ENCODE measurements at places on chromosomes 3 and 15.

GRCh38 chr15:74982183-74982582 lies 13.2 kb upstream of the SCAMP5 start:
- no peaks in the 10 kb centered on the region for H3K4me1 ChIP-seq
- H3K27ac ChIP-seq = no peak overlapping the region
- H3K4me3 ChIP-seq = no peak overlapping the region
- DNase-seq = no peak

GRCh38 chr15:86082619-86083380 lies 3.1 kb downstream of the AGBL1 start:
- no peak for DNase-seq
- H3K27me3 ChIP-seq = peaks cover 37% of the 10 kb centered on the region
- H3K27ac ChIP-seq = no peak overlapping the region
- H3K36me3 ChIP-seq = no peaks in the 10 kb centered on the region

- peaks cover 50% of the 10 kb centered on the region for H3K36me3 ChIP-seq
- H3K4me1 ChIP-seq = peaks cover 38% of the 10 kb centered on the region
Observed at GRCh38 chr15:88635318-88635717, 3.5 kb upstream of the ISG20 start.

DNA sequence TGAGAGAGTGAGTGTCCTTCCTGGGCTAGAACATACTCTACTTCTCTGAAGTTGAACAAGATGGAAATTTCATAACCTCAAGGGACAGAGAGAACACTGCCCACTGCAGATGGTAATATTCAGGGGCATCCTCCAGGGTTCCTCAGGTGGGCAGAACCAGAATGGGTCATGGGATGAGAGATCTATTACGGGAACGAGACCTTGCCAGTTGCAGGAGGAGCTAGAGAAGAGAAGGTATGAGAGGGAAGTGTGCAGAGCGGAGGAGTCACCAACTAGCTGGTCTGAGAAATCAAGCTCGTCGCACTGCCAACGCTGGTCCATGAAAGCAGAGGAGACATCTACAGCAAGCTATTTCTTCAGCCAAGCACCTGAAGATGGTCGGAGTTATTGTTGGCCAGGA lies 184.7 kb downstream of the TJP1 start:
- H3K4me1 ChIP-seq = no peaks in the 10 kb centered on the region
- no peak overlapping the region for H3K4me3 ChIP-seq
- H3K27me3 ChIP-seq = peaks cover 7% of the 10 kb centered on the region
- no peak overlapping the region for H3K27ac ChIP-seq
- no peaks in the 10 kb centered on the region for H3K36me3 ChIP-seq
- no peak for DNase-seq

- no peak for DNase-seq
- H3K4me1 ChIP-seq = no peaks in the 10 kb centered on the region
- no peak overlapping the region for H3K27ac ChIP-seq
- H3K4me3 ChIP-seq = no peak overlapping the region
- no peaks in the 10 kb centered on the region for H3K36me3 ChIP-seq
Observed at GRCh38 chr15:39092761-39093160, 488.1 kb upstream of the THBS1 start.

GRCh38 chr3:8853081-8853480 lies 83.7 kb upstream of the OXTR start:
- H3K27me3 ChIP-seq = no peaks in the 10 kb centered on the region
- DNase-seq = no peak
- H3K4me1 ChIP-seq = peaks cover 12% of the 10 kb centered on the region
- no peak overlapping the region for H3K27ac ChIP-seq

GRCh38 chr3:142622405-142622804 lies 26.2 kb downstream of the PLS1 start:
- no peaks in the 10 kb centered on the region for H3K36me3 ChIP-seq
- DNase-seq = no peak
- H3K27ac ChIP-seq = no peak overlapping the region
- H3K4me1 ChIP-seq = peaks cover 21% of the 10 kb centered on the region
- H3K27me3 ChIP-seq = no peaks in the 10 kb centered on the region

- no peak overlapping the region for H3K27ac ChIP-seq
- peaks cover 17% of the 10 kb centered on the region for H3K27me3 ChIP-seq
- no peaks in the 10 kb centered on the region for H3K36me3 ChIP-seq
- no peaks in the 10 kb centered on the region for H3K4me1 ChIP-seq
- no peak overlapping the region for H3K4me3 ChIP-seq
Observed at GRCh38 chr15:53918180-53919079, 59.8 kb upstream of the UNC13C start.

- no peaks in the 10 kb centered on the region for H3K36me3 ChIP-seq
- no peak for DNase-seq
- no peaks in the 10 kb centered on the region for H3K27me3 ChIP-seq
- no peak overlapping the region for H3K4me3 ChIP-seq
Observed at GRCh38 chr3:39879581-39879980, 70.2 kb downstream of the MYRIP start.

DNA sequence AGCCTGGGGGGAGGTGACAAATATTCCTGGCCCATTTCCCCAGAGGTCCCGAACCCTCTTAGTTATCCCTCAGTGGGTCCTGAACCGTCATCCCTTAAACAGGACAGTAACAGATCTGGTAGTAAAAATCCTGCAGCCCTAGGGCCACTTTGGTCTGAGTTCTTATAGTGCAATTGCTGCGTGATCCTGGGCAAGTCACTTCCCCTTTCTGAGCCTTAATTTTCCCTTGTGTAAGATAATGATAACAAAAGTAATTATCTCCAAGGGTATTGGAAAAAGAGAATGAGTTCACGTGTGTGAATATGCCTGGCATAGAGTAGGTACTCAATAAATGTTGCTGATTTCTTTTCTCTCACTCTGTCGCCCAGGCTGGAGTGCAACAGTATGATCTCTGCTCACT lies 2.9 kb upstream of the JAGN1 start:
- no peaks in the 10 kb centered on the region for H3K27me3 ChIP-seq
- no peak overlapping the region for H3K4me3 ChIP-seq
- H3K36me3 ChIP-seq = peaks cover 11% of the 10 kb centered on the region
- H3K4me1 ChIP-seq = peaks cover 22% of the 10 kb centered on the region
- H3K27ac ChIP-seq = no peak overlapping the region
- DNase-seq = no peak

DNA sequence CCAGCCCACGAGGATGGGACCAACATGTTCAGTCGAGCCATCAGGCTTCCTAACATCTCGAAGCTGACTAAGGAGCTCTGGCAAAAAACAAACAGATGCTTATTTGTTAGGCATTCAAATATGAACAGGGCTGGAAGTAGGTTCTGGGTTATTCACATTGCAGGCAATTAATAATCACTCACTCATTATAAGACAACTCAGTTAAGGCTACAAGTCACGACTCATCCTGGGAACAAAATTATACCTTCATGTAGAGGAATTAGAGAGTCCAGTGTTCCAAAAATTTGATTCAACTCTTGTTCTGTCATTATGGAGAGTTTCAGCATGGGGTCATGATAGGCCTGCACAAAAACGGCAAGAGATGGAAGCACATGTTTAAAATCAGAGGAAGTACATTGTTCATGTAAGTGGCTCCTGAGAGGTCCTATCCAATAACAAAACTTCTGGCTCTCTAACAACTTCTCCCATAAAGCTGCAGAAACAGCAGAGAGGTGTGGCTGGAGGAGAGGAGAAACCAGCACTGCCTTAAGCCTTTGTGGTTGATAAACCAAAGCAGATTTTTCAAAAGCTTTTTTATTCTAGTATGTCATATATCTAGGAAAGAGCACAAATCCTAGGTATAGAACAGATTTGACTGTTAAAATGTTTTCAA lies 50.6 kb downstream of the ARHGEF3 start:
- H3K27ac ChIP-seq = no peak overlapping the region
- DNase-seq = no peak
- peaks cover 24% of the 10 kb centered on the region for H3K36me3 ChIP-seq
- H3K4me1 ChIP-seq = peaks cover 3% of the 10 kb centered on the region
- no peaks in the 10 kb centered on the region for H3K27me3 ChIP-seq
- H3K4me3 ChIP-seq = no peak overlapping the region

DNA sequence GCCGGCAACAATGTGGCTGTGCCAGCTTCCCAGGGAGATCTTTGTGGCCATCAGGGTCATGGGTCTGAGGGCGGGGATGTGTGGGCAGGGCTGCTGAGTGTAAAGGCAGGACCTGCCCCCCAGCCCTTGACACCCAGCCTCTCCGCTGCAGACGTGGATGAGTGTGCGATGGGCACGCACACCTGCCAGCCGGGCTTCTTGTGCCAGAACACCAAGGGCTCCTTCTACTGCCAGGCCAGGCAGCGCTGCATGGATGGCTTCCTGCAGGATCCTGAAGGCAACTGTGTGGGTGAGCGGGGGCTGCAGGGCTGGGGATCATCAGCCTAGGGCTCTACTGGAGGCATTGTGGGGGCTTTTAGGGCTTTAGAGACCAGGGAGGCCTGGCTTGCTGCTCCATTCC lies 78.8 kb downstream of the FBLN2 start:
- H3K27me3 ChIP-seq = no peaks in the 10 kb centered on the region
- no peak overlapping the region for H3K4me3 ChIP-seq
- H3K27ac ChIP-seq = no peak overlapping the region
- H3K36me3 ChIP-seq = no peaks in the 10 kb centered on the region
- peaks cover 6% of the 10 kb centered on the region for H3K4me1 ChIP-seq
- no peak for DNase-seq
